Hypothalamus (tissue), 51 donors: ENCODE measurements at places on chromosomes 4 and X.

- DNase-seq: peak; percentile 17
These were observed 43.1 kb upstream of the FGF2 start for GRCh38 chr4:122783301-122784215.

DNA sequence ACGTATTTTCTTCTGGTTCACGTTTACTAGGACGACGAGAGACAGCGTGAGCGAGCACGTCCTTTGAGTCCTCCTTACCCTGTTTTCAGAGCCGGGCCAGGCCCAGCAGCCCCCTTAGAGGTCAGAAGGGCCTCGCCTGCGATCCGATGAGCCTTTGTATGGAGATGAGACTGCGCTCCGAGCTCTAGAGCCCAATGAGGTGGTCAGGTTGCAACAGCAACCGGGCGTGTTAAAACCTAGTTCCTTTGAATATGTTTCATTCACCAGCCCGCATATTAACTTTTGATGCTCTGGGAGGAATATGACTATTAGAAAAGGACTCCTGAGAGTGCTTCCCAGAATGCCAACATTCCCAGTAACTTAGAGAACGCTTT is 55.6 kb upstream of the TADA2B start:
- DNase-seq: no peak

GRCh38 chrX:119266364-119266995 is 30.4 kb downstream of the PGRMC1 start:
- DNase-seq: no peak

- DNase-seq: peak; percentile 43
These were observed 338 bp upstream of the KLHL2 start for GRCh38 chr4:165207016-165207430.

DNA sequence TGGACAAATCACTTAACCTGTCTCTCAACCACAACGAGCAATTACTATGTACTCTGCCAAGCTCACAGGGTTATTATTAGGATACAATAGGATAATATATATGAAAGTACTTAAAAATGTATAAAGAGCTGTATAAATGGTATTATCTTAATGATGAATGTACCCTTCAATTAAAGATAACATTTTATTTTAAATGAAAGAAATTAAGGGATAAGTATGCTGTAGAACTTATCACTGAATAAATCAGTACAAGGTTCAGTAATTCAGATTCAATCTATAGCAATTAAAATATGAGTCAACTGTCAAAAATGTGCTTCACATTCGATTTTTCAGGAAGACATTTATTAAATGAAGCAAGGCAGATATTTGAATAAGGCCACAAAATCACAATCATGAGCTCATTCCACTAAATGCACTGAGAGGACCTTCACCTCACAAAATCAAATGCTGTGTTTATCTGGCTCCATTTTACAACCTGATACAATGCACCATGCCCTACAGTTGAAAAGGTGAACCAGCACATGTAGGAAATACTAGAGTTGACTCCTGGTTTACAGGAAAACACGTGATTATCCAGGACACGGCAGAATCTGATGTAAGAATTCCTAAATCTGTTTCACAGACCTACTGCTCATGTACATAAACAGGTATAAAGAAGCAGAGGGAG is 4.4 kb downstream of the LRCH2 start:
- no peak for DNase-seq

DNA sequence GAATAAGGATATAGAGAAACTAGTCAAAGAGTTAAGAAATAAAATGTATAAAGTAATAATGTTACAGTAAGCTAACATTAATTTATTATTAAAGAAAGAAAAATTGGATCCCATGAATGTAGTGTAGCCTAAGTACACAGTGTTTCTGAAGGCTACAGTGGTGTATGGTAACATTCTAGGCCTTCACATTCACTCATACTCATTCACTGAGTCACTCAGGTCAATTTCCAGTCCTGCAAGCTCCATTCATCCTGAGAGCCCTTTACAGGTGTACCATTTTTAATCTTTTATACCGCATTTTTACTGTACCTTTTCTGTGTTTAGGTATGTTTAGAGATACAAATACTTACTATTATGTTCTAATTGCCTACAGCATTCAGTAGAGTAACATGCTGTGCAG is 120.6 kb upstream of the AGA start:
- no peak for DNase-seq

DNA sequence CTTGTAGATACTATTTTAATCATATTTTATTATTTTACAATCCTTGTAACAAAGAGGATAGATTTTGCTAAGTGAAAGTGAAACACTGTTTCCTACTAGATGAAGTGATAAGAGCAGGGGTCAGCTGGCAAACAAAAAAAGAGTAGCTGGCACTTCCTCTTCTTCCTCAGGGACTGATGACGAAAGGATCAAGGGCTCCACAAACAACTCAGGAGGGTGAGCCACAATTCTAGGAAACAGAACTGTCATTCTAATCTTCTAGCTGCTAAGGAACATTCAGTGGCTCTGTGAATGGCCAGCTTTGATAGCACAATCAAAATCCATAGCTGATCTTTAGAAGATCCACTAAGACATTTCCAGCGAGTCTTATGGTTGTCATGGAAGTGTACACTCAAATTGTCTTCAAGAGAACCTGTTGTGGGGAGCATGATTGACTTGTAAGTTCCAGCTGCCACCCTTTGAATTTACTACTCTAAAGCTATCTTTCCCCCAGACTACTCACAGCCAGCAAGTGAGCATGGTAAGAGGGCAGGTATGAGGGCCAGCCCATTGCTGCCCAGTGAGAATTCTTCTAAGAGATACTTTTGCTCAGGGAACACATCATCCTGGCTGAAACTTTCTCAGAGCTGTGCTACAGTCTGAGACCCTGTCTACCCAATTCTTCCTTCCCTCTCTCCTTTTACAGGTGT is 275.7 kb upstream of the RASGEF1B start:
- no peak for DNase-seq

DNA sequence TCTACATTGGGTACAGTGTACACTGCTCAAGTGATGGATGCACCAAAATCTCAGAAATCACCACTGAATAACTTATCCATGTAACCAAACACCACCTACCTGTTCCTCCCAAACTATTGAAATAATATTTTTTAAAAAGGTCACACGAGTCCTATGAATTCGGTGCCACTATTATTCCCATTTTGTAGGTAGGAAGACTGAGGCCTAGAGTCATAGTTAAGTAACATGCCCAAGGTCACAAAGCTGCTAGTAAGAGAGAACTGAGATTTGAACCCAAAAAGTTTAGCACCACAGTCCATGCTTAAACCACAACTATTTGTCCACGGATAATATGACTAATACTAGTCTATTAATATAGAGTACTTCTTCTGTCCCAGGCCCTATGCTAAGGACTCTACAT is 2.7 kb downstream of the ARHGEF6 start:
- no peak for DNase-seq

- no peak for DNase-seq
These were observed 18.0 kb downstream of the ARHGAP10 start for GRCh38 chr4:147749811-147750321.

- no peak for DNase-seq
These were observed 1000.6 kb downstream of the CCSER1 start for GRCh38 chr4:91127831-91128230.

DNA sequence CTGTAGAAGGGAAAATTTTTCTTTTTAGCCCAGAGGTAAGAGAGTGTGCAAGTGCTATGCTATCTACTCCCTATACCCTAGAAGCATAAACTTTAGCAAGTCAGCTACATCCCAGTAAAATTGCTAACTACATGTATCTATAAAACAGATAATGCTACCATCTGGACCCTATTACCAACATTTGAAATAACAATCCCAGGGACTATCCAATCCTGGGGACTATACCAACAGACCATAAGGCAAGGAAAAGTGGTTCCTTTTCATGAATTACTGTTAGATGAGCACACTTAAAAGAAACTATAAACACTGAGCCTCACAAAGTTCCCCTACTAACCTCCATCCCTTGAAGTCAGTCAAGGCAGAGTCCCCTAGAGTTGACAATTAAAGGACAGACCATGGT is 213.6 kb upstream of the VEGFC start:
- DNase-seq: no peak

DNA sequence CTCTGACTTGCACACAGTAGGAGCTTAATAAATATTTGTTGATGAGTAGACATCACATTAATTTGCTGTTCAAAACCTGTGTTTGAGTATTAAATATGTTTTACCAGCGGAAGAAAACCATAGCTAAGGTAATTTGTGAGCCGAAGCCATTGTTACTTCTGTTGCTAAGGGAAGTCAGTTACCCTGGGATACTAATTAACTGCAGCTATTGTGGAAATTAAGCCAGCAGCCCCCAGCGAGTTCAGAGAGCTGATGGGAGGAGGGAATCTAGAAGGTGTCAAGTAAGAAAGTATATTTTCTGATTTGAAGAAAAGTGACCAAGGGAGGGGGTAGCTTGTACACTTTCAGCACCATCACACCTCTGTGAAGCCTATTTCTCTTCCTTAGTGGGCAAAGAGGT is 76.7 kb upstream of the IGSF1 start:
- DNase-seq: no peak

GRCh38 chr4:15395311-15395710 is 32.5 kb upstream of the C1QTNF7 start:
- DNase-seq: no peak

DNA sequence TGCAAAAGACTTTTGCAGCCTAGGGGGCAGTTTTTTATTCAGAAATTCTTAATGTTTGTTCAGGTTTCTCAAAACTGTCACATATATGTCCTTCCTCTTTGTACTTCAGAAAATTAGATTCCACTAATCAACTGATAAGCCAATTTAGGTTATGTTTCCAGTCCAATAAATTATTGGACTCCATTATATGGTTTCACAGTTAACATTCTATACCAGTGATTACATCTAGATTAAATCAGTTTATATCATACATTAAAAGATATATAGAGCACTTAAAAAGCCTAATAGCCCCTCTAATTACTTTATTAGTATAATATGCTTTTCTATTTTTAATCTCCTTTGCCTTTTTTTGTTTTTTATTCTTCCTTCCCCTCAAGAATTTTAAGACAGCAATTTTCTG is 434.1 kb downstream of the INPP4B start:
- no peak for DNase-seq

DNA sequence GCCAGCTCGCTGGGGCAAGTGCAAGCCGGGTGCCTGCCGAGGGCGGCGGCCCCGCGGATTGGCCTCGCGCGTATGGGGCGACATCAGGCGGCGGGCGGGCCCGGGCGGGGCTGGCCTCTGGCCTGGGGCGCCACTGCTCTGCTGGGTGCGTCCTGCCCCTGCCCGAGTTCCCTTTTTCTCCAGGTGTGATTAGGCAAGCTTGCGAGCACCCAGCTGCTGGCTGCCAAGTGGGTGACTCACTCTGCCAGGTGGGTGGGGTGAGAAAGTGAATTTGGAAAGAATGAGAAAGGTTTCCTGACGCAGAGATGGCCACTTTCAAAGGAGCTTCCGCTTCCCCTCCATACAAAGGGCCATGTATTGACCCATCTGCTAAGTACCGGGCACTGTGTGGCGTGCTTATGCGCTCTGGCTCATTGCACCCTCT is 32.5 kb downstream of the FGFBP1 start:
- DNase-seq: no peak

DNA sequence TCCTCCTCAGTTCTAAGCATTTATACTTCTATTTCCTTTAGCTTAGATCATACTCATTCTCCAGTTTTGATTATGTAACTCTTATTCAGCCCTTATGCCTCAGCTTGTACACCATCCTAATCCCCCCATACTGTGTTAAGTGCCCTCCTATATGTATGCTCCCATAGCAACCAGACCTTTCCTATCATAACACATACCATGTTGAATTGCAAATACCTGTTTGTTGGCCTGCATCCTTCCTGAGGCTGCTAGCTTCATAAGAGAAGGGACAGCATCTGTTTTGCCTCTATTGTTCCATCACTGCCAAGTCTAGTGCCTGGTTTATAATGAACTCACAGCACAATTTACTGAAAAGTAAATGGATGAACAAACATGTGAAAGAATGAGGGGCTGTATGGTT is 443.7 kb downstream of the CENPC start:
- no peak for DNase-seq

DNA sequence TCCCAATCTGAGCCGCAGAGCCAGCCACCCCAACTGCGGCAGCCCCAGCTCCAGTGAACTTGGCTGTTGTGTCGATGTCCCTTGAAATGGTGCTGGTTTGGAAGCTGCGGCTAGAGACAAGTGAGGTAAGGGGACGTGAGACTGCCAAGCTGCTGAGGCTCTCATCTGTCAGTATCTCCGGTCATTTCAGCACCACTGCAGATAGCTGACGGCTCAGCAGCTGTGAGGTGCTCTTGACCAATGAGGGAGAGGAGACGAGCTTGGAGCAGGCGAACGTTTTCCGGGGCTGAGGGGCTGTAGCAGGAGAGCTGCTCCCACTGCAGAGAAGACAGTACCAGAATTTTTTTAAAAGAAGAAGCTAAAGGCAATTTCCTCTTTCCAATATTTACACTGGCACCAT is 175.5 kb upstream of the CASK start:
- DNase-seq: no peak

GRCh38 chrX:130826249-130826648 is 76.8 kb downstream of the ENOX2 start:
- DNase-seq: no peak

- no peak for DNase-seq
These were observed 234.3 kb upstream of the HHIP start for GRCh38 chr4:144411700-144412099.

- no peak for DNase-seq
These were observed 110.6 kb upstream of the FSTL5 start for GRCh38 chr4:162274354-162274753.

DNA sequence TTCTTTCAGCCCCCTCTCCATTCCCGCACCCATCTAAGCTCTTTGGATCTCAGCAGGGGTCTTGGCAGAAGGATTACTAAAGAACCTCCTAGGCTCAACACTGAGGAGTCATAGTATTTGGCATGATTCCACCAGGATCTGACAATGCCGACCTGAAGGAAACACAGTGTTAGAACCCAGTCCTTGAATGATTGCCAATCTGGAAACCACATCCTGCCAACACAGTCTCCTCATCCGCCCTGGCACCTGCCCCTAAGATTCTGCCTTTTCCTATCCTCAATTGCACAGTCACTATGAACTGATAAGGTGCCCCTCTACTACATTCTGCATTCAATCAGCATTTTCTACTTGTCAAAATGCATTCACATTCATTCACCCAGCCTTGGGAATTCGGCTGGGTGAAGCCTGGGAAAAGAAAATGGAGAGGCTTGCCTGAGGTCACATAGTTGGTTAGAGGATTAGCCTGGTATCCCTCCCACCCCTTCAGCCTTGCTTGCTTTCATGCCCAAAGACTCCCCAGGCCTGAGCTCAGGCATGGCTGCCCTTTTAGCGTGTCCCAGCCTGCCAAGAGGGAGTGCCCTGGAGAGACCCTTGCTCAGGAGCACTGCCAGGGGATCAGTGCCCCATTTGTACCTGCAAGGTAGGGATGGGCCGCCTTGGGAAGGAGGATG is 2.2 kb upstream of the CLDN2 start:
- no peak for DNase-seq

DNA sequence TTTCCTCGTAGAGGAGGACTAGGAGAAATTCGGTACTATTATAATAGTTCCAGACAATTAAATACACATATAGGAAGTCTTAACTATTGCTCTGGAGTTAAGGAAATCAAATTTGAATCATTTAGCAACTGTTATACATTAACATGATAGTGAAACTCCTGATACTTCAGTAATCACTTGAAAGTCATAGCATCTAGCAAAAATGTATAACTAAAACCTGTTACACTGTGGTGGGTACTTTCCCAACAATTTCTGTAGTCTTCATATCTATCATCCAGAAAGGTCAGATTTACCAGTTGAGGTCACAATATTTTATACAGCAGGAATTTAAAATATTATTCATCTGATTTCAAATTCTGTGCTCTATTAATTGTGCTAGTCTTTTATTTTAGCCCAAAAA is 669.6 kb upstream of the PCDH10 start:
- no peak for DNase-seq
